ENCODE measurements at places on chromosomes 2 and 18.

GRCh38 chr18:5475267-5475666 lies 68.5 kb downstream of the EPB41L3 start:
- DNase-seq: no peak

DNA sequence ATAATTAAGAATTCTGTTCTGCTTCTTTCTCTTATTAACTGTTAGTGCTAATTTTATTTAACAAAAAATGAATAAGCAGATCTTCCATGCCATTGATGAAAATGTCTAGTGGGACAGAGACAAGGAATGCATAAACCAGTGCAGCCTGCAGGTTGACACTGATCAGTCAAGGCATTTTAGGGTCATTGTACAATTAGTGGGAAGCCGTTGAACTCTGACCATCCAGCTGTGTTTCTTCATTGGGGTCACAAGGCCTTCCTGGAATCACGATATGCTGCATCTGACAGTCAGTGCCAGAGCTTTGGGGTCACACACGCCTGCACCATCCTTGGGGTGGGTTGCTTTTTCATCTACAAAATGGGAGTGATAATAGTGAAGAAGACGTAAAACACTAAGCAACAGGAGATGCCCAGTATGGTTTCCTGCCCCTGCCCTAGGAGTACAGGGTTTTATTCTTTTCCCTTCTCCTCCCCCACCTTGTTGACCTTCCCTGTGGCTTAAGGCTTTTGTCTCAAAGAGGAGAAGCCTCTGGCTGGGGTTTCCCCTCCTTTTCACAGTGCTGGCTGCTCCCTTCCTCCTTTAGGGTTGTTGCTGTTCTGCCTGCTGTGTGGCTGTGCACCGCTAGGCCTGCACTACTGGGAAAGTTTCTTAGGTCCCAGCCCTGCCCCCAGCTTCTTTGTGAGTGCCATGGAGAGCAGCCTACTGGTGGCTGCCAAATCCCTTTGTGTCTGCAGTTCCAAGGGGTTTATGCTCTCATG lies 245.6 kb downstream of the TPGS2 start:
- no peak for DNase-seq

DNA sequence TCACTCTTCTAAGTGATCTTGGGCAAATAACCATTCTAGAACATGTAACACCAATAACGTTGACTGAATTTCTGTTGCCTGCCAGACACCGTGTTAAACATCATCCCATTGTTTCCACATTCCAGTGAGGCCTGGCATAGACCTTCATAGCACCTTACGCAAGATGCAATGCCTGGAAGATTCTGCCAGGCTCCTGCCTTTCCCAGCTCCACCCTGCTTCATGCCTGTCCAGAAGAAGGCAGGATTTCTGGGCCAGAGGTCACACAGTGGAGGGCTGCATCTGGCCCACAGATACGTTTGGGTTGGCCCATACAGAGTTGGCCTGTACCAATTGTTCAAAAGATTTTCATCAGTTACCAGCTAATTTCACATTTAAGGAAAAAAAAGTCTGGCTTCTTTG lies 46.3 kb downstream of the EN1 start:
- no peak for DNase-seq

DNA sequence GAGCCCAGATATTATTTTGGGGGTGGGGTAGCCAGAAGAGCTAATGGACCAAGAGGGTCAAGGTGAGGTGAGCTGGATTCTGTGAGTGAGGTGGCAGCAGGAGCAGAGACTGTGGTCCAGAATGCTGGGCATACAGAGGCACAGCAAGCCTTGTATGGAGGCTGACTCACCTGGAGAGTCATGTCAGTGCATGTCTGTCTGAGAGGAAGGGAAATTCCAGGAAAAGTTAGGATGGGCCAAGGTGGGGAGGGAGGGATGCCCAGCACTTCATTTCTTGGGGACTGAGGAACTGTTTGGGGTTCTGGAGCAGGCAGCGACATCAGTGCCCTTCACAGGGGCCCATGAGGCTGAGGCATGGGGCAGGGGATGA lies 21.1 kb downstream of the PER2 start:
- DNase-seq: no peak

GRCh38 chr18:27585602-27586173 lies 400.6 kb upstream of the CHST9 start:
- no peak for DNase-seq

GRCh38 chr2:157751462-157752058 lies 122.9 kb upstream of the ACVR1C start:
- peak; percentile 31 for DNase-seq

DNA sequence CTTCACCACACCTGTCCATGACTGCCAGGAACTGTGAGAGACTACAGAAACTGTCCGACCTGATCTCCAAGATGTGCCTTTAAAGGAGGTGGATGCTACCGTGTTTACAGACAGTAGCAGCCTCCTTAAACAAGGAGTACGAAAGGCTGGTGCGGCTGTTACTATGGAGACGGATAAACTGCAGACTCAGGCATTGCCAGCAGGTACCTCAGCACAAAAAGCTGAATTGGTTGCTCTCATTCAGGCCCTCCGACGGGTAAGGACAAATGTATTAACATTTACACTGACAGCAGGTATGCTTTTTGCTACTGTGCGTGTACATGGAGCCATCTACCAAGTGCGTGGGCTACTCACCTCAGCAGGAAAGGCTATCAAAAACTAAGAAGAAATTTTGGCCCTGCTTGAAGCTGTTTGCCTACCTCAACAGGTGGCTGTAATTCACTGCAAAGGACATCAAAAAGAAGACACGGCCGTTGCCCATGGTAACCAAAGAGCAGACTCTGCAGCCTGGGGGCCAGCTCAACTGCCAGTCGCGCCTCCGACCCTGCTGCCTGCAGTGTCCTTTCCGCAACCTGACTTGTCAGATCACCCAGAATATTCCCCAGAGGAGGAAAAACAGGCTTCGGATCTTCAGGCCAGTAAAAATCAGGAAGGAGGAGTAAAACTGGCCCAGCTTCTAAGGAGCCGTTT lies 30.9 kb downstream of the SKA1 start:
- no peak for DNase-seq

Data from right hindlimb (tissue), 1 donor.